Left ventricle myocardium superior (tissue), 1 donor: ENCODE measurements at places on chromosomes 3 and 15. TPM values are rescaled to one million over a fixed set of nuclear protein-coding genes. Genes with fewer than 3 reads are reported as not detected.
A peak's percentile ranks its signal among the peaks of the same experiment; 100 is the strongest.

DNA sequence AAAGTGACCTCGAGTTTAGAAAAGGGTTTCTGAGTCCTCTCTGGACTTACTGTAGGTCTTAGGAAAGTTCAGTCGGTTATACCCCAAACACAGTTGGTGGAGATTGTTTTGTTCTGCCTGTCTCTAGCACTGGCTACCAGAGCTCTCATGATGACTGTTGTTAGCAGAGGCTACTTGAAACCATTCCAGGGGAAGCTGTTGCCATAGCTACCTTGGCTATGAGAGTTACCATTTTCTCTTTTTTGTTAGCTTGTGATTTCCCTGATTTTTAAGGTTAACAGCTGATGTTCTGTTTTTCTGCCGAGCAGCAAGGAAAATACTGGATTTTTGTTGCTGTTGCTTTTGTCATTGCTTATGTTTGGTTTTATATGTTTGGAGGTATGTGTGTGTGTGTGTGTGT lies 26.7 kb downstream of the ABHD2 start:
- DNase-seq, result no peak

GRCh38 chr3:9600597-9600996 lies 47.0 kb upstream of the LHFPL4 start:
- peak; percentile 79 for DNase-seq

The PIGZ gene
- total RNA-seq, result 2.8 TPM

The NPAP1 gene
- not detected for total RNA-seq

DNA sequence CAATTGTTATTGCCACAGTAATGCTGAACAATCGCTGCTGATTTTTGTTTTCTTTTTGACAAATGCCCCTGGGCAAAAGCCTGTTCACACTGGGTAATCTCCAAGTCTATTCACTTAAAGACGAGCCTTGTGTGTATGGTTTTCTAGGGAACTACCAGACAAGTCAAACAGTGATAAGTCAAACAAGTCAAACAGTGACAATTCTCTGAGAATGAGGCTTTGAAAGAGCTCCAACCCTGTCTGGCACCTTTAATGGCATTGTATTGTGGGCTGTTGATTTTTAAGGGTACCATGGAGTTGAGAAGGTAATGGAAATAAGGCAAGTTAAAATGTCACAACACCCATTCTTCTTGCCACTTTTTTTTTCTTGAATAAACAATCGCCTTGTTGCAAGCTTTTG lies 59.4 kb upstream of the TMC3 start:
- DNase-seq, result no peak

DNA sequence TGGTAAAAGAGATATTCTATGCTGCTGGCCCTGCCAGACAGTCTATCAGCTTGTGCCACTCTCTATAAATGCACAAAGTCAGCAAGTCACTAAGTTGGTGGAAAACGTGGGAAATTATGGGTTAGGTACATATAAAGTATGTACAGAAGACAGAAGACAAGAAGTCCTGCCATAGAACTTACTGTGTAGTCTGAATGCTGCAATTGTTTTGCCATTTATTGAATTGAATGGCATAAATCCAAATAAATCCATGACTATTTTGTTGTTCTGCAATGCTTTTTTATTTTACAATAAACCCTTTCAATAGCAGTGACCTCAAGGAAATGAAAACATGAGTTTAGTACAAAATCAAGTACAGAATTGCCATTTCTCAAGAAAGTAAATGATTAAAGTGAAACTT lies 34.1 kb upstream of the TM4SF1 start:
- no peak for DNase-seq

- no peak for DNase-seq
These were observed 15.2 kb downstream of the ALS2CL start for GRCh38 chr3:46678280-46678679.

The LRRC34 gene
- 1.6 TPM for total RNA-seq

DNA sequence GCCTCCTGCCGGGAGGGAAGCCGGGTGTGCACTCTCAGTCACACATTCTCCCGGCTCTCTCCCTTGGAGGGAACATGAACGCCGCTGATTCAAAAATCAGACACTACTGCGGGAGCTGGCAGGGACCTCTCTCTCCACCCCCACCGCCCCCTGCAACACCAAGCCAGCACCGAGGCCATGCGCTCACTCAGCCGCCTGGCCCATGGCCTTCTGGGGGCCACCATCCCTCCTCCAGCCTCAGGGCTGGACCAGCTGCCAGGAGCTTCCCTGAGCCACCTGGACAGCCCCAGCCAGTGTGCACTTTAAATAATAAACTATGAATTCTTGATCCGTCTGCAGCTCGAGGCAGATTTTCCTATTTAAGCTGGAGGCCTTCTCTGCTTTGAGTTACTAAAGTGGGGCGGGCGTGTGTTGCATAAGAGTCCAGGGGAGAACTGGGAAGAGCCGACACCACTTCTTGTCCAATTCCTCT lies 30.6 kb downstream of the ADAMTS17 start:
- peak; percentile 50 for DNase-seq

The GTF2A2 gene
- 121 TPM for total RNA-seq

GRCh38 chr3:45960289-45960688 lies 17.0 kb downstream of the CXCR6 start:
- DNase-seq, result no peak

DNA sequence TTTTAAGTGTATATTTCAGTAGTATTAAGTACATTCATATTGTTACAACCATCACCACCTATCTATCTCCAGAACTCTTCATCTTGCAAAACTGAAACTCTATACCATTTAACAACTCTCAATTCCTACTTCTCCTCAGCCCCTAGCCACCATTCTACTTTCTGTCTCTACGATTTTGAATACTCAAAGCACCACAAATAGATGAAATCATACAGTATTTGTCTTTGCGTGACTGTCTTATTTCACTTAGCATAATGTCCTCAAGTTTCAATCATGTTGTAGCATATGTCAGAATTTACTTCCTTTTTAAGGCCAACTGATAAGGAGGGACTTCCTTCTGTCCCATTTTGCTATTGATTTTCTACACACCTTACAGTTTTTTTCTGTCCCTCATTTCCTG lies 593.3 kb downstream of the FHIT start:
- no peak for DNase-seq

- no peak for DNase-seq
These were observed 130.9 kb upstream of the ALCAM start for GRCh38 chr3:105235785-105236184.

The LIPC gene
- 0.32 TPM for total RNA-seq
